ENCODE measurements at places on chromosomes 6 and 20.

DNA sequence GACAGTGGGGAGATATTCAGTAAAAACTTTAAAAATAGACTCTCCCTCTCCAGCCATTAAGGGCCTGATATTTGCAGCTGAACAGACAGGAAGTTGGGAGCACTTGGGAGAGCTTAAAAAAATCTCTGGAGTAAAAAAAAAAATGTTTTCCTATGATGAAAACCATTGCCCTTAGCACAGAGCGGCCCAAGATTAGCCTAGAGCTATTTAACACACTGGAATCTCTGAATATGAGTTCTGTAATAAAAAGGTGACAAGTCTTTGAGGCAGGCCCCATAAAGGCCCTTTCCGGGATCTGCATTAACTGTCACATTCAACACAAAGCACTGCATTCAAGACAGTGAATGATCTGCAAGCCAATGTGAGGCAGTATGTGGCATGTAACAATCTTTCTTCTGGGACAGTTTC lies 393.7 kb downstream of the ZFAND3 start:
- DNase-seq = no peak

DNA sequence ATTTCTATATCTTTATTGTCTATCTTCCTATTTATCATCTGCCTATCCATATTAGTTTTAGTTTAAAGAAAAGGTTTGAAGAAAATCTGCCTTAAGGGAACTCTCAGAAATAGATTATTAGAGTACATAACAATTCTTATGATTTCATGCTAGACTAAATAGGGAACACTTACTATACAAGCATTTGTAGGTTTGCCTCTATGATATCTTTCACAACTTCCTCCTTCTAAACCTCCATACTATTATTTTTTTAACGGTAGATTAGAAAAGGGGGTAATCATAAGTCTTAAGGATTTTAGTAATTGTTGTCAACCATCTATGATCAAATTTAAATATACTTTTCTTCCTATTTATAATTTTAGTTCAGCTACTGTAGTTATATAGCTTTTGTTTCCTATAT lies 11.6 kb upstream of the DSE start:
- DNase-seq = no peak

DNA sequence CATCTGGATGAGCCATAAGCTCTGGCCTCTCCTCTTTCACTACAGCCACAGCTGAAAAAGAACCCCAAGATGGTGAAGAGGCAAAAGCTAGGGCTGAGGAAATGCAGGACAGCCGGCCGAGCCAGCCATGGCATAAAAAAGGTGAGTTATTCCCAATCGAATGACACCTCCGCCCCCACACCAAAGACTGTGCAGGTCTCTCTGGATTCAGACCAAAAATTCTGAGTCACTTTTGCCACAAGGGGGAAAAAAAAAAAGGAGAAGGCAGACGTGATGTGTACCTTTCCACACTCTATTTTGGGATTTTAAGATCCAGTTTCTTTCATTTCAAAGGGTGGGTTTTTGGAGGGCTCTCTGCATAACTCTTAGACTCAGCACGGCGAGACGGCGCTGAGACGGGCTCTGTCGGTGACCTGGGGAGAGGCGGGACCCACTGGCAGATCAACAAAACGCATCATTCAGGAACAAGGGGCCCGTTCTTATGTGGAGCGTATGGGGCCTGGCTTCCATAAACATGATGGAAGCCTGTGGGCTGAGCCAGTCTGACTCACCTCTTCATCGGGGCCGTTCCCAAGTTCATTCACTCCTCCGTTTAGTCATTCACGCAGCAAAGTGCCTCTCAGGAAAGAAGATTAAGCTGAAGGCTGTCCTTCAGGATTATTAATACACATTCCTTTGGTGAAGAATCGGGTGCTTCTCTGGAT lies 54.8 kb downstream of the NFATC2 start:
- peak; percentile 30 for DNase-seq

DNA sequence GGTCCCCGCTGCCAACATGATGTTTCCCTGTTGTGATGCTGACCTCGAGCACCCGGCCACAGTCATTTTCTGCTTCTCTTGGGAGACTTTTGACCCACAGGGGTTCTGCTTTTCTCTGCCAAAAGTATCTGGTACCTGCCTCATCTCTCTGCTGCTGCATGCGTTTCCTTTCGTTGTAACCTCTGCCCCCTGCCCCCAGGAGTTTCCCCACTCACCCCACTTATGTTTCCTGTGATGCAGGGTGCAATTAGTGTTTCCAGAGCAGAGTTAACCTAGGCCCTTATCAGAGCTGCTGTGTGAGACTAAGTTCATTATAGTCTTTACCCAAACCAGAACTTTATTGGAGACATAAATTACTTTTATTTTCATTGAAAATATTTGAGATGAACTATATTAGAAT lies 65.2 kb upstream of the EDN3 start:
- no peak for DNase-seq

DNA sequence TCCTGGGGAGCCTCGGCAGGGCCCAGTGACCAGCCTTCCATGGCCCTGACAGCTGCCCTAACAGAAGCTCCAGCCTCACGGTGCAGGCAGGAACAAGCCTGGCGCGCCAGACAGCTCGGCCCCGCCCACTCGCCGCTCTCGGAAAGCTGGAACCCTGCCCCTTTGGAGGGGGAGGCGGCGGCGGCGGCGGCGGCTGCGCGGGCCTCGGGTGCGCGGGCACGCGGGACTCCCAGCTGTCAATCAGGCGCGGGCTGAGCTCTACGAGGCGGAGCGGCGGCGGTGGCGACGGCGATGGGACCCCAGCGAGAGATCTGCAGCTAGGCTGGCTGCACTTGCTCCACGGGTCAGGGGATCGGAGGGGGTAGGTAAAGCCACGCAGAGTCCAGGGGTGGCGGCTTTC lies at the start of gene NRSN1:
Gene NRSN1, plus strand, starts transcription at position 236 of the 400 bp plus-strand sequence. CDS start 8,113 bp downstream, outside the sequence.
- DNase-seq = no peak

GRCh38 chr20:50659975-50660670 lies 31.2 kb downstream of the RIPOR3 start:
- DNase-seq = no peak

DNA sequence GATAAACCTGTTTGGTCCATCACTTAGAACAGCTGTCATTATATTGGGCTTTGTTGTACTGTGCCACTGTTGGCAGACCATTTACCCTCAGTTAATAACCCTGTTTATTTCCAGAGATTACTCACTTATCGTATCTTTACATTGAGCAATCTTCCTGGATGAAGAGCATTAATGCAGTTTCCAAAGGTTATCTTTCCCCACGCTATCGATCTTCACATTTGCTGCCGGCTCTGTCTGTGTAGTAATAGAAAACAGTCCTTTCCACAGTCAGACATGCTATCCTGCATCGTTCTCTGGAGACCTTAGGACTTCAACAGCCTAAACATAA lies 27.4 kb downstream of the GHRH start:
- no peak for DNase-seq

DNA sequence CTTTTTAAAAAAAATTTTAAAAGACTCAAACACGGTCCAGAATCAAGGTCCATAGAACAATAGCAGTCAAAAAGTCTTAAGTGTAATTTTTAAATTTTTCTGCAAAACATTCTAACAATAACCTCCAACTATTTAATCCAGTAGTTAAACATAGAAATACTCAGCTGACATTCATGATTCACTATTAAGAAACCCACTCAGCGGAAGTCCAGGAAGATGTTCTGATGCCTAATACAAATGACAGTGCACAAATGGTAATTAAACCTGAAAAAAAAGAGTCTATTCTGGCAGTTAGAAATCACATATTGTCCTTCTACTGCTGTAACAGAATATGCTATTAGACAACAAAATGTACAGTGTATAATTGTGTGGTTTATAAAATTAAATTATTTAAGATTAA lies 128.2 kb upstream of the BMP5 start:
- DNase-seq = no peak

DNA sequence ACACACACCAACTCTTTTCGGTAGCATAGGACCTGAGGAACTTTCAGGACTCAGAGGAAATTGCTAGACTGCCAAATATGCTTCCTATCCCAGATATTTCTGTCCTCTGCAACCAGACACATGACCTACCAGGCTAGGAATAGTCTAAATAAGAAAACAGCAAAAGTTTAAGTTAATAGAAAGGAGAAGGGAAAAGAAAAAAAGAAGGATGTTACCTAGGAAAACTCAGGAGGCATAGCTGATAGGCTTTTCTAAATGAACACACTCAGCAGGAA lies 74.6 kb downstream of the MAP3K5 start:
- DNase-seq = no peak

GRCh38 chr6:16130437-16130891 lies 1.6 kb downstream of the MYLIP start:
- DNase-seq = no peak

DNA sequence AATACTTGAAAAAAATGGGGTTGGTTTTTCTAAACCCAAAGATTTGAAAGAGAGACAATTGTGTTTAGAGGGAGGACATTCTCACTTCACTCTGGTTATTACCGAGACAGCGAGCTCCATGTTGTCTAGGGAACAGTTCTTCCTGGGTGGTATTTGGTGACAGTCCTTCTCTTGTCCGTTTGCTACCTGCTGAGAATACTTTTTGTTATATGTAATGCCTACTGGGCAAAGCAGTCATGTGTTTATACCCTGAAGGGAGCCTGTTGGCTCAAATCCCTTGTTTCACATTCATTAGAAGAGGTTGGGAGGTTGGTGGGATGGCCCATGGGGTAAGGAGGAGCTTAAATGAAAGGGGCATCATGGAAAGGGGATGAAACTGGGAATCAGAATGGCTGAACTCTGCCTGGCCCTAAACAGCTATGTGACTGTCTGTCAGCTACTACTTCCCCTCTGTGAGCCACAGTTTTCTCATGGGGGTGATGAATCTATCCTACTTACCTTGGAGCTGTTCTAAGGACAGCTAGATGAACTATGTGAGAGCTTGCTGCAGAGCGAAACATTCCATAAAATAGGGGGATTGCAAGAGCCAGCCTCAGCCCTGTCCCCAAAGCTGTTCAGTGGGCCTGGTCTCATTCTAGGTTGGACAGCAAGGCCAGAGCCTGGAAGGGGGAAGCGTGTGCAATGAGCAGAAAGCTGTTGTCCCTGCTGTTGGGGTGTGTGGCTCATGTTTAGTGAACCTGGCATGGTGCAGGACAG lies 43.5 kb downstream of the FNDC1 start:
- no peak for DNase-seq

GRCh38 chr6:161151059-161151645 lies 122.7 kb downstream of the AGPAT4 start:
- DNase-seq = no peak

DNA sequence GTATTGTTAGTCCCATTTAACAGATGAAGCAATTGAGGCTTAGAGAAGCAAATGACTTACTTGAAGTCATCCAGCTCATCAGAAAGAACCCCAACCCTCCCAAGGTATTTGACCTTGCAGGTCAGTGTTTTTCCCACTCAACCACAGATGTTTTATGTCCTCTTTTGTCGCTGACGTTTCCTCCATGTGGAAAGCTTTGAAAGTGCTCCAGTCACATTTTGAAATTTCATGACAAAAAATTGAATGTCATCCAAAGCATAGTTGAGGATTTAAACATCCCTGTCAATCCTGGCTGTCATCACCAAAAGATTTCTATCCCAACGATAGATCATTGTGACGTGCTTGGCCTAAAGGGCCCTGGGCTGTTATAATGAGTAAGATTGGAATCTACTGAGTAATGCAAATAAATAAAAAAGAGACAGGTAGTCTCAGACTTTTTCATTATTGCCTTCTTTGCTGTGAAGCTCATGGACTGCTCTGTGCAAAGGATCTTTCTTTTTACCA lies 102.7 kb downstream of the TSHZ2 start:
- peak; percentile 83 for DNase-seq

DNA sequence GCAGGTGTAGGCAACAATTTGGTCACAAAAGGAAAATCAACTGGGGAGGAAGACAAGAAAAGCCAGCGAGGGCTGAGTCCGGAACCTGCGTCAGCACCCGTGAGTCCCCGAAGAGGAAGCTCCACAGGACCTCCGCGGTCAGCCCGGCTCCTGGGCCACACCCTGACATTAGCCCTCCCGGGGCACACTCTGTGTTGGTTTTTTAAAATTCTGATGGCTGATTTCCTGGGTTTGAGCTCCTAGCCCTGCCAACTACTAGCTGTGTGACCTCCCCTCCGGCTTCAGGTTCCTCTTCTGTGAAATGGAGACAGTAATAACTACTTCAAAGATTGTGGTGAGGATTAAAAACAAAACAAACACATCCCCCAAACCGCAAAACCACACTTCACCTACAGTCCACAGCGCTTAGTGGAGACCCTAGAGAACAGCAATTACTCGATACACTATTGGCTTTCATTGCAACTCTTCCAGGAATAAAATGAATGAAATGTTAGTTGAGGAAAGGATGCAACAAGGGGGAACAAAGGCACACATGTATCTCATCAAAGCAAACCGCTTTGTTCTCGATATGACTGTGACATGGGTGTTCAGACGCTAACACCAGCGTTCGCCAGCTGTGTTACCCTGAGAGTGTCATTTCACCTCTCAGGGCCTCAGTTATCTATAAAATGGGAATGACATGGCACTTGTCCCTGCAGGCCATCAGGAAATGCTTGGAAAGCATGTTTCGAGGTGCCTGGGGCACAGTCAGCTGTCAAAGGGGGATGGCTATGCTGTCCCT lies 985 bp downstream of the ZBP1 start:
- DNase-seq = no peak

GRCh38 chr20:36924167-36925045 lies 27.1 kb downstream of the SAMHD1 start:
- no peak for DNase-seq

DNA sequence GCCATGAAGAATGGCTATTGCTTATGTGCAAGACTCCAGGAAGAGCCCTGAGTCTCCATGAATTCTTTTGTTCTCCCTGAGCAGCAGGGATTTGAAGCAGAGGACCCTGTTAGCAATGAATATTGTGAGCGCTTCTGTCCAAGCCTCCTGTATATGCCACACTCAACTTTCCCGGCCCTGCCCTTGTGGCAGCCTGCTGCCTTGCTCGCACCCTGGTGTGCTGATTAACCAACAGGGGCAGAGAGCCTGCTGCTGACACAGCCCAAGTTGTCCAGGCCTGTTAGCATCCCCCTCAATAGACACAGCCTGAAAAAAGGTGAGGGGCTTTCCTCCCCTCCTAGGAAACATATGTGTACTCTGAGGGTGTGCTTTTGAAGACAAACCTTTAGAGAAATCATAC lies 131.4 kb downstream of the BMP2 start:
- DNase-seq = no peak

DNA sequence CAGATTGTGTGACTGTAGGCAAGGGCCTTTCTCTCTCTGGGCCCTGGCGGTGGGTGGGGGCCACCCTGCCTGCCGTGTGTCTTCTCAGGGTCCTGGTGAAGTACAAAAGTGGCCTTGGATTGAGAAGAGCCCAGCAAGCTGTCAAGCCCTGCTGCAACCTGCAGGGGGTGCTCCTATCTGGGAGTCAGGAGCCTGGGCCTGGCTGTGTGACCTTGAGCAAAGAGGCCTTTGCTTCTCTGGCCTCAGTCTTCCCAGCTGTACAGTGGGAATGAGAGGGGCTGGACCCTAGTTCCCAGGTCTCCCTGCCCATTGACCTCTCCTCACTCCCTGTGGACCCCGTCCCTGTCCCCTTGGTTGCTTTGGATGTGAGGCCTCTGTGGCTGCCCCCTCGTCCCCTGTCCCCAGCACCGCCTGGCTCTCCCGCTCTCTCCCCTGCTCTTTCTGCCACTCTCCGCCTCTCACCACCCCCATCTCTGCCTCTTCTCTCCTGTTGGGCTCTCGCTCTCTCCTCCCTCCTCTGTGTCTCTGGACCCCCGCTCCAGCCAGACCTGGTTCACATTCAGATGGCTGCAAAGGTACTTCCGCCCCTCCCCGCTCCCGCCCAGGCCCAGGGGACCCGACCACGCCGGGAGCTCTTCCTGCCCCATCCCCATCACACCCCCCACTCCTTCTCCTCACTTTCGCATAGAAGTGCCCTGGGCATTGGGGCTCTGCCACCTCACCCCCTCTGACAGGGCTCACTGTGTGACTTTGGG lies 46.7 kb downstream of the SRC start:
- DNase-seq = no peak

- no peak for DNase-seq
Observed at GRCh38 chr20:17803765-17804164, 104.0 kb downstream of the BANF2 start.
